ENCODE measurements at places on chromosomes 12 and 14.

GRCh38 chr12:182381-182892 lies 31.5 kb downstream of the SLC6A12 start:
- DNase-seq = no peak

GRCh38 chr14:67225523-67225922 lies 15.7 kb upstream of the PALS1 start:
- no peak for DNase-seq

- no peak for DNase-seq
Observed at GRCh38 chr14:47826809-47827208, 151.4 kb upstream of the MDGA2 start.

DNA sequence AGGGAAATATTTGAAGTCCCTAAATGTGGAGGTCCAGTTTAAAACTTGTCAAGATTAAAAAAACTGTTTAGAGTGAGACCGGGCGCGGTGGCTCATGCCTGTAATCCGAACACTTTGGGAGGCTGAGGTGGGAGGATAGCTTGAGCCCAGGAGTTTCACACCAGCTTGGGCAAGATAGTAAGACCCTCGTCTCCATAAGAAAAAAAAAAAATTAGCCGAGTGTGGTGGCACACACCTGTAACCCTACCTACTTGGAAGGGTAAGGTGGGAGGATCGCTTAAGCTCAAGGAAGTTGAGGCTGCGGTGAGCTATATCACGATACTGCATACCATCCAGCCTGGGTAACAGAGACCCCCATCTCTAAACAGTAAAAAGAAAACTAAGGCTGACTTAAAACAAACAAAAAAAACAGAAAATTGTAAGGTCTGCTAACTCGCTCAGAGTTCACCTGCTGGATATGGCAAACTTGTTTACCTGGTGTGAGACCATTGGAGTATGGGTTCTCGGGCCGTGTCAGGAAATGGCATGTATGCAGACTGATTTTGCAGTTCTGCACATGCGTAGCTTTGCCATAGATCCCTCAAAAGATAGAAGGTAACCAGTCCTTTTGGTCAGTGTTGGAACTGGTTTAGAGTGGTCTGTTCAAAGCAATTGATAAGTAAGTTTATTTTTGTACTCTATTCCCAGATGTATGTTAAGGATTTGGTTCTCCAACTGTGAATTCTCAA lies 2.1 kb downstream of the RNF10 start:
- no peak for DNase-seq

- DNase-seq = no peak
Observed at GRCh38 chr12:112792301-112792700, 753 bp downstream of the RPH3A start.

- DNase-seq = no peak
Observed at GRCh38 chr12:104177663-104178501, 37.7 kb upstream of the TXNRD1 start.

DNA sequence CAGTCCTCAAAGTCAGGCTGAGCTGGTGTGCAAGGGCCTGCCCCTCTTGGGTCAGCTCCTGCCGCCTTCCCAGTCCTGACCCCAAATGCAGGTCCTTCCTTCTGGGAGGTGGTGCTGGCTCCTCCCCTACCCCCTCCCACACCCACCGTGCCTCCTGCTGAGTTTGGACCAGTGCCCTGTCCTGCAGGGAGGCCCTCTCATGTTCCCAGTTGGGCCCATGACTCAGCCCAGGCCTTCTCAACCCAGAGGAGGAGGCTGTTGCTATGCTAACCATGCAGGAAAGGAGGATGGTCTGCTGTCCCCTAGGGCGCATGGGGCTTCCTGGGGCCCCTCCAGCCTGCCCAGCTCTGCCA lies 4.4 kb downstream of the ZBTB42 start:
- no peak for DNase-seq

GRCh38 chr12:54040148-54040494 lies 7.3 kb downstream of the HOXC5 start:
- DNase-seq = no peak

- no peak for DNase-seq
Observed at GRCh38 chr12:86407620-86408208, 151.5 kb upstream of the MGAT4C start.

- no peak for DNase-seq
Observed at GRCh38 chr12:131916306-131917138, 12.6 kb upstream of the PUS1 start.

- DNase-seq = no peak
Observed at GRCh38 chr12:3493859-3494176, 2.8 kb downstream of the PRMT8 start.

GRCh38 chr12:76633415-76633814 lies 73.8 kb upstream of the OSBPL8 start:
- DNase-seq = no peak

DNA sequence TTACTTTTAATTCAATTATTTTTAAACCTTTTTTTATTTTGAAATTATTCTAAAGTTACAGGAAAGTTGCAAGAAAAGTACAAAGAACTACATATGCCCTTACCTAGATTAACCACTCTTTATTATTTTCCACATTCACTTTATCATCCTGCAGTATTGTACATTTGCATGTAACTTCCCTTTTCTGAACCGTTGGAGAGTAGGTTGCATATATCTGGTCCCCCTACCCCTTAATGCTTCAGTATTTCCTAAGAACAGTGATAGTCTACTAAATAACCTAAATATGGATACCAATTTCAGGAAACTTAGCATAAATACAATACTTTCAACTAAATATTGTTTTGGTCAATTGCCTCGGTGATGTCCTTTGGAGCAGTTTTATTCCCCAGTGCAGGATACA lies 15.0 kb downstream of the G2E3 start:
- no peak for DNase-seq

GRCh38 chr14:34843011-34843554 lies 32.1 kb downstream of the BAZ1A start:
- no peak for DNase-seq

DNA sequence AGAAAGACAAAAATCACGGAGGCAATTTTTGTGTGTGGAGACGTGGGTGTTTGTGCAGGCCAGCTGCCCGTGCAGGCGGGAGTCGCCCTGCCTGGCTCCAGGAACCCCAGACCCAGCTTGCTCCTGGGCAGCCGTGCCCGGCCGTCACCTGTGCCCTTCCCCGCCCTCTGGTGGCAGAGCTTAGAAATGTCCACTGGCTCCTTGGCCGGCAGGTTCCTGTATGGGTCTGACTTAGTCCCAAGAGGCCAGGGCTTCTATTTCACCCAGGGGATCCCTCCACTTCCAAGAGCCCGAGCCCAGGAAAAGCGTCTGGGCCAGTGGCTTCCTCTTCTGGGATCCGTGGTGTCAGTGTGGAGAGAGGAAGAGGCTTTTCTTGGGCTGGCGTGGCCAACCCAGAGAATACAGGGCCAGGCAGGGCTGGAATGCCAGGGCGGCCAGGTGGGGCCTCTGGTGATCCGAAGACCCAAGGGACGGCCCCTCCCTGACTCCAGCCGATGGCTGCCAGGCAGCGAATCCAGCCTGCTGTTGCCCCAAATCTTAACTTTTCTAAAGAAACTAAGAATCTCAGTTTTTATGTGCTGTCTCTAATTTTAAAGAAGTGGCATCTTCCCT lies 120.9 kb downstream of the TMEM132C start:
- DNase-seq = no peak

DNA sequence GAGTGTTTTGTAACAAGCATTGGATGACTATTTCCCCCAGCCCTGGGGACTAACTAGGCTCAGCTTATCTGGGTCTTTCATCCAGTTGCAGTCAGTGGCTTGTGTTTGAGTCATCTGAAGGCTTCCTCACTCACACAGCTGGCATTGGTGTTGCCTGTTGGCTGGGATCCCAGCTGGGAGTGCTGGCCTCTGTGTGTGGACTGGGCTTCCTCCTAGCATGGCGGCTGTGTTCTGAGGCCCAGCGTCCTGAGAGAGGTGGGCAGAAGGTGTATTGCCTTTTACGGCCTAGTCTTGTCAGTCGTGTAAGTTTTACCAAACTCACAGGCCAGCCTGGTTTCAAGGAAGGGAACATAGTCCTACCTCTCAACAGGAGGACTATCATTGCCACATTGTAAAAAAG lies 28.3 kb upstream of the PPP2R5C start:
- DNase-seq = no peak

GRCh38 chr14:53209370-53209769 lies 56.2 kb upstream of the DDHD1 start:
- no peak for DNase-seq

DNA sequence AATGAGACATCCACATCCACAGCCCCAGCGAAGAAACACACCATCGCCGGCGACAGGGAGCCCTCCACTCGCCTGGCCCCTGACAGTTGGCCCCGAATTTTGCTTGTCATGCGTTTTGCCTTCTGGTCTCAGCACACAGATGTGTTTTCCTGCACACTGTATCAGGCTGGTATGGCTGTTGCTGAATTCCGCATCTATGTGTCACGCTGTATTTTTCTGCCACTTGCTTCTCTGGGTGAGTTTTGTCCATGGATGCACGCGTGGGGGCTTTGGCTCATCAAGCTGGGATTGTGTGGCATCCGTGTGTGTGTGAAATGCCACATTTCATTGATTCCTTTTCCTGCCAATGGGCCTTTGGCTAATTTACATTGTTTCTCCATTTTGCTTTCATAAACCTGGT lies 26.5 kb downstream of the ARL6IP4 start:
- no peak for DNase-seq

DNA sequence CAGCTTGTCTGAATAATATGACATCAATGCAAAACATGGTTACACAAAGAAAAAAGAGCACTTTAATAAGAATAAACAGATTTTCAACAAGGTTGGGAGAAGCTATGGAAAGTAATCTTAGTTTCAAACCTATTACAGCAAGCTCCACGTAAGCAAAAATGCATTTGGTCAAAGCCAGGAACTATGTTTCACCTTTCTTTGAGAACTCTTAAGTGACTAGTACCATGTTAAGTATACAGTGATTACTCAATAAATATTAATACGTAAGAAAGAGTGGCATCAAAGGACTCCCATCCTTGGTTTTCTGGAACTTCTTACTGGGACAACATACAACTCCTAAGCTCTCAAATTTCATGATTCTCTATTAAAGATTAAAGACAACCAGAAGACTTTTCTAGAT lies 80.7 kb downstream of the ABCC9 start:
- no peak for DNase-seq

DNA sequence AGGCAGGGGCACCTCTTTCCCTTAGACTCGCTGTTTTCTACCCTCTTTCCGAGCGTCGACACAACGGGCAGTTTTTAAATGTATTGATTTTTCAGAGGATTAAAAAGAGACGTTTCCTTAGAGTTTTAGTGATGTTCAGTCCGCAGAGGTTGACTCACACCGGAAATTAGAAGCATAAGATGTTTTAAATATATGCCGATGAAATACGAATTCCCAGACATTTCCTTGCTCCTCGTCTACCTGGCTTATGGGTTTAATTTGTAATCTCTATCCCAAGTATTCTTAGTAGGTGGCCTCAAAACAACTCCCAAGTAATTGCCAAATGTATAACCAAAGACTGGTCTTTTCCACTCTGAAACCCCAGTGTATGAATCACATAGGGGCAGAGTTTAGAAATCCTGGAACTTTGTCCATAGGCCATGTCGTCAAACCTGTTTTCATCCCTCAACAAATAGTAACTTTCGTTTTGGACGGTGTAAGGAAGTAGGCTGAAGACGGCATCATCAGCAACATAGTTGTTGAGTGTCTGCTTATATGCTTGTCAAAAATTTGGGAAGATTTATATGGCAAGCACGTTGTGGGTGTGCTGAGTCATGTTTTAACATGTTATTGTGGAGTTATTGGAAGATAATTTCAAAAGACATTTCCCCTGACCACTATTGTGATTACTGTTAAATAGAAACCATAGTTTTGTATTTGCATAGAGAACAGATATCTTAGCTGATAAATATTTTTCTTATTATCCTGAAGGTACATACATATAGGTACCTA lies 824 bp downstream of the TBK1 start:
- DNase-seq = no peak

GRCh38 chr14:60905923-60906322 lies 75.0 kb downstream of the TRMT5 start:
- DNase-seq = no peak

- DNase-seq = no peak
Observed at GRCh38 chr14:87623616-87624015, 369.4 kb downstream of the GALC start.

GRCh38 chr12:126492181-126492580 lies 1426.9 kb downstream of the AACS start:
- DNase-seq = no peak

DNA sequence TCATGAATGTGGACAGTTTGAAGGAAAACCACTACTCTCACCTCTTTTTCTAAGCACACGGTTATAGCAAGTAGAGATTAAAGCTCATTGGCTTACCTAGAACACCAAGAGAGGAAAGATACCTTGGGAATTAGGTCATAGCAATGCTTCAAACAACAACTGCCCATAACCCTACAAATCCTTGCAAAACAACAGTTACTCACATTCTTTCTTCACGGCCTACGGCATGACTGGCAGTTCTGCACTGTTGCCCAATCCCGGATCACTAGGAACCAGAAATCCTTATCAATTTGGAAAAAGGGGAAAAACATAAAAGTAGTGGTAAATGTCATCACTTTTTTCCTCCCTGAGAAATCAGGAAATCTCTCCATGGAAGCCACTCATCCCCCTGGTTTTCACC lies 9.6 kb upstream of the ISM2 start:
- DNase-seq = no peak

- no peak for DNase-seq
Observed at GRCh38 chr12:41950455-41950854, 194.2 kb downstream of the GXYLT1 start.

- no peak for DNase-seq
Observed at GRCh38 chr12:92167075-92167474, 21.4 kb upstream of the BTG1 start.

GRCh38 chr12:47808574-47809365 lies 10.9 kb downstream of the HDAC7 start:
- DNase-seq = no peak

GRCh38 chr14:32304296-32304695 lies 24.8 kb upstream of the AKAP6 start:
- no peak for DNase-seq

- no peak for DNase-seq
Observed at GRCh38 chr14:39233680-39234326, at the start of gene MIA2. Gene MIA2 (plus strand): TSS chr14:39233915. CDS start chr14:39234115, 200 bp downstream.
